ENCODE measurements at places on chromosomes 3 and 15.

- peaks cover 4% of the 10 kb centered on the region for H3K27me3 ChIP-seq
- H3K4me1 ChIP-seq: peaks cover 5% of the 10 kb centered on the region
- no peak overlapping the region for H3K27ac ChIP-seq
- no peak for DNase-seq
Observed at GRCh38 chr3:46466273-46466672, 1.6 kb upstream of the LTF start.

GRCh38 chr3:194930377-194931204, 244.9 kb downstream of the FAM43A start:
- H3K27me3 ChIP-seq: peaks cover 1% of the 10 kb centered on the region
- peaks cover 12% of the 10 kb centered on the region for H3K4me1 ChIP-seq
- DNase-seq: no peak
- no peak overlapping the region for H3K4me3 ChIP-seq
- H3K36me3 ChIP-seq: peaks cover 4% of the 10 kb centered on the region

DNA sequence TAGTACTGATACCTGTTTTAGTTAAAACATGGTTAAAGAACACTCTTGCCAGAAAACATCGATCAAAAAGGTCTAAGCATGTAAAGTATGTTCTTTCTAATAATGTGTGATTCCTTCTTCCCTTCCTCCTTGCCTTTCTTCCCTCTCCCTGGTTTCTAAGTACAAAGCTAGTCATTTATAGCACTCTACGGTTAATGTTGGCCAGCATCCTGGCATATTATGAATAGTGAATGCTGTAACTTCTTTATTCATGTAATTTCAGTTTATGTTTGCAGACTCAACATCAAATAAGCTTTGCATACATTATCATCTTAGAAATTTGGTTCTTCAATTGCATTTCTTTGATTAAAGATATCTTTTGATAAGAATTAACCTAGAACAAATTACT, 27.1 kb downstream of the P2RY12 start:
- no peaks in the 10 kb centered on the region for H3K36me3 ChIP-seq
- no peaks in the 10 kb centered on the region for H3K27me3 ChIP-seq
- H3K27ac ChIP-seq: no peak overlapping the region
- H3K4me1 ChIP-seq: no peaks in the 10 kb centered on the region
- DNase-seq: no peak

- H3K27ac ChIP-seq: no peak overlapping the region
- no peaks in the 10 kb centered on the region for H3K36me3 ChIP-seq
Observed at GRCh38 chr3:197734667-197735318, 1.9 kb downstream of the RUBCN start.

DNA sequence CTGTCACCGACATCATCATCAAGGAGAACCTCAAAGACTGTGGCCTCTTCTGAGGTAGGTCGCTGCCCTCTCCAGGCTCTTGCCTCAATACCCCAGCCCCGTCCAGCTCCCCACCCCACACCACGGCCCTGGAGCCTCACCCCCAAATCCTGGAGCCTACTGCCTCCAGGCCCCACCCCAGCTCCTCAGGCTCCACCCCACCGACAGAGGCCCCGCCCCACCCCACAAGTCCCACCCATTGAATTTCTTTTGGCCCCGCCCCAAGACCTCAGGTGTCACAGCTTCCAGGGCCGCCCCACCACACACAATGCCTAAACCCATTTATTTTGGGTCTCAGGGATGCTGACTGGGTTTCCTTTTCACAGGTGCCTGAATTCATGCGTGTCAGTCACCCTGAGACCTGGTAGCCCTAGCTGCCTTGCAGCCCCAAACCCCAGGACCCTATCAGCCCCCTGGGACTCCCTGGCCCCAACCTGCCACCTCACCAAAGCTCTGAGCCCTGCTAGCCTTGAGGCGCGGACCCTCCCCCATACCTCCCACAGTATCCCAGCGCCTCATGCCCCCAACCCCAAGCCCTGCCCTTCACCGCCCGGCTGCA, 3.6 kb downstream of the GNAT1 start:
- no peaks in the 10 kb centered on the region for H3K4me1 ChIP-seq
- H3K27ac ChIP-seq: no peak overlapping the region
- no peak overlapping the region for H3K4me3 ChIP-seq
- no peak for DNase-seq
- H3K27me3 ChIP-seq: peaks cover 9% of the 10 kb centered on the region

DNA sequence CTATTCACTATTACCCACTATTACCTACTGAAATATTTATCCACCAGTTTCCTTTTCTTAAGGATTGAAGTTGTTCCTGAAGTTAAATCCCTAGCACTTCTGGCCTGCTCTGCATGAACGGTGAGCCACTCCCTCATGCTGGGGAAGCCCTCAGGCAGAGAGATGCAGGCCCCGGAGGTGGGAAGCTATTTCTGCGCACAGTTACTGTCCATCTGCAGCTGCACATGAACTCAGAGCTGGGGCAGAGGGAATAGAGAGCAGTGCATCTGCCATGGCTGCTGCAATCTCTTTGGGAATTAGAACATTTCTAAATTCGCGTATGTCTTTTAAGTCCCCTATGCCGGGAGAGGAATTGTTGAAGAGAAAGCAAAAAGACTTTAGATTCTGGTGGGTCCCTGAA, 6.3 kb upstream of the GALNT15 start:
- H3K4me3 ChIP-seq: no peak overlapping the region
- H3K27ac ChIP-seq: peak overlapping the region; percentile 10
- DNase-seq: no peak
- peaks cover 1% of the 10 kb centered on the region for H3K27me3 ChIP-seq
- H3K36me3 ChIP-seq: peaks cover 18% of the 10 kb centered on the region

- H3K4me1 ChIP-seq: no peaks in the 10 kb centered on the region
- DNase-seq: no peak
- H3K27me3 ChIP-seq: peaks cover 2% of the 10 kb centered on the region
- no peak overlapping the region for H3K4me3 ChIP-seq
- no peak overlapping the region for H3K27ac ChIP-seq
Observed at GRCh38 chr3:125067225-125067624, 11.4 kb upstream of the HEG1 start.

GRCh38 chr3:29521751-29522150, 240.9 kb downstream of the RBMS3 start:
- H3K4me3 ChIP-seq: no peak overlapping the region
- no peak for DNase-seq
- no peaks in the 10 kb centered on the region for H3K27me3 ChIP-seq
- H3K4me1 ChIP-seq: no peaks in the 10 kb centered on the region
- no peaks in the 10 kb centered on the region for H3K36me3 ChIP-seq
- H3K27ac ChIP-seq: no peak overlapping the region

GRCh38 chr3:142993958-142994442, 7.4 kb upstream of the U2SURP start:
- H3K27me3 ChIP-seq: no peaks in the 10 kb centered on the region
- no peak overlapping the region for H3K4me3 ChIP-seq
- H3K36me3 ChIP-seq: no peaks in the 10 kb centered on the region

DNA sequence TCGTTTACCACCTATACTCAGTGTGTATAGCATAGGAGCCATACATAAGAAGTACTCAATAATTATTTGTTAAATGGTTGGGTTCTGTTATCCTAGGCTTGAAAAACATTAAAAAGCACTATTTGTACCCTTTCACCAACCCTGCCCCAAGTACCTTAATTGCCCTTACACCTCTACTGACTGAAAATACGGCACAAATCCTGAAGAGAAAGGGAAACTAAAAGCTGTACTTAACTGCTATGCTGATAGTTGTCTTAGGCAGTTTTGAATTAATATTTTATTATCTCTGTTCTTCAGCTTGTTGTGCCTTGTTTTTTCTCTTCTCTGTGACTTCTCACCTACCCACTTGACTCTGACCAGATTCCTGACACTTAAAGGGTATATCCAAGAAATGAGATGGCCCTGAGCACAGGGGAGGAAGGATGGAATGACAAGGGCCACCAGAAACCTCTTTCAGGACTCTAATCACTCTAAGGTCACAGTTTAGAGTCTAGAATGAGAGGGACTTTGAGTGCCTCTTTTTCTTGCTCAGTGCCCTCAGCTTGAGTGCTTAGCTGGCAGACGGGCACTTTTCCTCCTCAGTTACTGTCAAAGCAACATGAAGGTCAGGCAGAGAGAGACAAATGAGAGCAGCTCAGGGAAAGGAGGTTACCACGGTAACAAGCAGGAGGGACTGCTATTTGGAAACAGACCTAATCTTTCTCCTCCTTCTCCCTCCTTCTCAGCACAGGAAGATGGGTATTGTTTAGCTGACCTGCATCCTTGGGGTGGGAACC, 136.5 kb downstream of the ZNF609 start:
- peak overlapping the region; percentile 79 for H3K27ac ChIP-seq
- peaks cover 15% of the 10 kb centered on the region for H3K4me1 ChIP-seq
- H3K36me3 ChIP-seq: no peaks in the 10 kb centered on the region
- peaks cover 1% of the 10 kb centered on the region for H3K27me3 ChIP-seq

GRCh38 chr3:17130956-17131355, 246.2 kb downstream of the PLCL2 start:
- no peak for DNase-seq
- H3K36me3 ChIP-seq: peaks cover 15% of the 10 kb centered on the region
- H3K27me3 ChIP-seq: peaks cover 3% of the 10 kb centered on the region
- H3K4me3 ChIP-seq: no peak overlapping the region

GRCh38 chr3:149473357-149474249, 894 bp upstream of the TM4SF4 start:
- peaks cover 13% of the 10 kb centered on the region for H3K4me1 ChIP-seq
- no peak overlapping the region for H3K27ac ChIP-seq
- no peaks in the 10 kb centered on the region for H3K36me3 ChIP-seq

DNA sequence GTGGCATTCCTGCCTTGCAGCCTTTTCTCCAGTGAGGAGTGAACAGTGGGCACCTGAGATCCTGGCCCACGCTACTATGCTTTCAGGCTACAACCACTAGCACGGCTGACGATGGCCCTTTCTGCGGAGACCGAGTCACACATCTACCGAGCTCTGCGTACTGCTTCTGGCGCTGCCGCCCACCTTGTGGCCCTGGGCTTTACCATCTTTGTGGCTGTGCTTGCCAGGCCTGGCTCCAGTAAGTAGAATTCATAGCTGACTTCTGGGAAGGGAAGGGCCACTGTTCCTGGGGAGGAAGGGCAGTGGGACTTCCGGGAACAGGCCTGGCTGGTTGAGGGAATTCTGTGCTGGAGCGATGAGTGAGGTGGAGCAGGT, 648 bp downstream of the CYB561D2 start:
- H3K27me3 ChIP-seq: peaks cover 4% of the 10 kb centered on the region
- H3K4me1 ChIP-seq: peaks cover 10% of the 10 kb centered on the region
- DNase-seq: no peak
- H3K4me3 ChIP-seq: peak overlapping the region; percentile 87
- no peaks in the 10 kb centered on the region for H3K36me3 ChIP-seq

DNA sequence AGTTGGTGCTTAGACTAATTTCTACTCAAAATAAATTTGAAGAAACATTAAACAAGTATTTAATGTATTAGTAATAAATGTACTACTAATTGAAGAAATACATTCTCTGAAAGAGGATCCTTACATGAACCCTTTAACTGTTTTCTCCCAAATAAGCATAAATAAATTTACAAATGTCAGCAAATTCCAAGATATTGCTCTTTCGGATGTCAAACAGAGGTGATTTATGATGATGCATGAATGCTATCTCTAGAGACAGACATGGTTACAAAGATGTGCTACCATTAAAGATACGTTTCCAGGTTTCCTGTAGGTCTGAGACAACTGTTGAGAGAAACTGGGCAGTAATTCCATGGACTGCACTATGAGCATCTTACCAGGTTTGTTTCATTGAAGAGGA, 629 bp downstream of the GABRR3 start:
- no peaks in the 10 kb centered on the region for H3K27me3 ChIP-seq
- no peaks in the 10 kb centered on the region for H3K36me3 ChIP-seq
- no peaks in the 10 kb centered on the region for H3K4me1 ChIP-seq
- no peak overlapping the region for H3K4me3 ChIP-seq
- H3K27ac ChIP-seq: no peak overlapping the region

DNA sequence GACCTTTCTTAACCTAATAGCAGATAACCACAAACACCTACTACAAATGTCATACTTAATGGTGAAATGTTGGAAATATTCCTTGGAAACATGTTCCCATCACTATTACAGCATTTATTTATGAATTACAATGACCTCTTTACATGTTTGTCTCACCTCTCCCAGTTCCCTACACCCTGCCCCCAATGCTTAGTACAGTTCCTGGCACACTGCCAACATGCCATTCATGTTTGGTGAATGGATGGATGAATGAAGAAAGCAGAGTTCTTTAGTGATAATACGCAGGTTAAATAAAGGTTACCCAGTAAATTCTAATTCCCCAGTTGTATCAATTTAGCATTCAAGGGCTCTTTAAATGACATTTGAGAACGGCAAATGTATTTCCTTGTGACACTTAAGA, 259.9 kb upstream of the ATP11B start:
- peak; percentile 16 for DNase-seq
- H3K27me3 ChIP-seq: no peaks in the 10 kb centered on the region
- H3K27ac ChIP-seq: no peak overlapping the region
- H3K36me3 ChIP-seq: no peaks in the 10 kb centered on the region
- H3K4me1 ChIP-seq: no peaks in the 10 kb centered on the region
- H3K4me3 ChIP-seq: no peak overlapping the region

GRCh38 chr3:36175113-36175812, 205.0 kb upstream of the STAC start:
- no peaks in the 10 kb centered on the region for H3K4me1 ChIP-seq
- no peak for DNase-seq
- H3K4me3 ChIP-seq: no peak overlapping the region

DNA sequence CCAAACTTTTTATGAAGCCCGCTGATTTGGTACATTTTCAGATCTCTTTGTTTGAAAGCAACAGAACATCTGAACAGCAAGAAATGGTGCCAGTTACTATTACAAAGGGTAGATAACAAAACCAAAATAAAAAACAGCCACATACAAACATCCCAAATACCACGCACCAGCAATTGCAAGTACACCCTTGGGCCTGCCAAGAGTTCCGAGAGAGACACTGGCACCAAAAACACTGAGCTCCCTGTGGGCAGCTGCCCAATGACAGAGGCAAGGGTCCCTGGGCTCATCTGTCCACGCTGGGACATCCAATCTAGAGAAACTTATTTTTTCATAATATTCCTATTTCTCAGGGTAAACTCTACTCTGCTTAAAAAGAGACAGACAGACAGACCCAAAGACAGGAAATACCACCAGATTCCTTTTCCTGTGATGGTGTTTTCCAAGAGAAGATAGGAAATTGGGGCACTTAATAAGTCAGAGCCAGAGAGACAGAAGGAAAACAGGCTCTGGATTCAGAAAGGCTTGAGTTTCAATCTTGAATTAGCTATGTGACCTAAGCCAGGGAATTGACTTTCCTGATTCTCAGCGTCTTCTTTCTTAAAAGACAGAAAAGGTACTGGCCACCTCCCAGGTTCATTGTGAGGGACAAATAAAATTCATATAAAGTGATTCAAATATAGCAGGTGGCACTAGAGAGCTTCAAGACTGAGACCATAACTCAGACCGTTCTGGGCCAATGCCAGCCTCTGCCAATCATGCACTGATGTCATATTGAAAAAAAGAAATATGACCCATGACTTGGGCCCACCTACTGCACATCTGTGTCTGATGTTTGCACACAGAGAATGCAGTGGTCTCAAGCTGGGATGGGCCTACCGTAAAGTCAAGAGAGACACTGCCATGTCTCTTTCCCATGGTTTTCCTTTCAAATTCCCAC, 61.3 kb downstream of the FOXP1 start:
- no peaks in the 10 kb centered on the region for H3K36me3 ChIP-seq
- H3K4me1 ChIP-seq: peaks cover 9% of the 10 kb centered on the region
- DNase-seq: no peak
- H3K27ac ChIP-seq: no peak overlapping the region
- no peak overlapping the region for H3K4me3 ChIP-seq
- peaks cover 4% of the 10 kb centered on the region for H3K27me3 ChIP-seq

- peaks cover 2% of the 10 kb centered on the region for H3K4me1 ChIP-seq
- H3K36me3 ChIP-seq: no peaks in the 10 kb centered on the region
- H3K27me3 ChIP-seq: peaks cover 2% of the 10 kb centered on the region
- no peak overlapping the region for H3K27ac ChIP-seq
- no peak overlapping the region for H3K4me3 ChIP-seq
- DNase-seq: no peak
Observed at GRCh38 chr3:141452045-141452444, 34.8 kb upstream of the RASA2 start.

- no peaks in the 10 kb centered on the region for H3K36me3 ChIP-seq
- H3K27me3 ChIP-seq: no peaks in the 10 kb centered on the region
- H3K4me1 ChIP-seq: no peaks in the 10 kb centered on the region
- DNase-seq: peak; percentile 71
Observed at GRCh38 chr15:55897560-55898336, 95.7 kb downstream of the NEDD4 start.

Data from glutamatergic neuron (in vitro differentiated cells).